Upper lobe of left lung (tissue), 6 donors: ENCODE measurements at places on chromosomes 5 and 9. TPM values are rescaled to one million over a fixed set of nuclear protein-coding genes. Genes with fewer than 3 reads are reported as not detected.

DNA sequence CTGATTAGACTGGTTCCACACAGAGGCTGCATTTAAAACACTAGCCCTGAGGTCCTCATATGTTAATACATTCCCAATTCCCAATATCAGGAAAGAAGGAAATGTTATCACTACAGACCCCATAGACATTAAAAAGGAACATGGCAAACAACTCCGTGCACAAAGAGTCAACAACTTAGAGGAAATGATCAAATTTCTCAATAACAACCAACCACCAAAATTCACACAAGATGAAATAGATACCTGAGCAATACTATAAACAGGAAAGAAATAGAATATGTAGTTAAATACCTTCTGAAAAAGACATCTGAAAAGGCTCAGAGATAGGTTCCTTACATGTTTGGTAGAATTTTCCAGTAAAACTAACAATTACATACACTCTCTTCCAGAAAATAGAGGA, 28.9 kb downstream of the SEMA4D start:
- no peak for DNase-seq

Gene ADGRV1
- total RNA-seq, result 22.3 TPM

DNA sequence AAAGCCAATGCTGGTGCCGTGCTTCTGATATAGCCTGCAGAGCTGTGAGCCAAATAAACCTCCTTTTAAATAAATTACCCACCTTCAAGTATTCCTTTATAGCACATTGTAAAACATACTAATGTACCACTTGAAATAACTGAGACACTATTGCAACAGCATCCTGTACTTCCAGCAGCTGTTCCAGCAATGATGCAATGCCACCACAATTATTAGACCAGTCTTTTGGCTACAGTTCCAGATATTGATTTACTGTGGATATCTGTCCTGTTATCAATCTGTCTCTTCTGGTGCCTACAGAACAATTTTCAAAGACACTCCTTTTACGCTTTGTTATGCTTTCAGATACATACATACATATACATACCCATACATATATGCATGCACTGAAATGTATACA, 567.9 kb downstream of the TAF11L14 start:
- DNase-seq, result no peak

Gene RLN1
- total RNA-seq, result not detected

Gene TEK
- total RNA-seq, result 24.6 TPM

- DNase-seq, result no peak
Measured at GRCh38 chr9:93039976-93040375, 18.5 kb upstream of the SUSD3 start.

GRCh38 chr9:78437296-78437695, 140.4 kb downstream of the PSAT1 start:
- no peak for DNase-seq

DNA sequence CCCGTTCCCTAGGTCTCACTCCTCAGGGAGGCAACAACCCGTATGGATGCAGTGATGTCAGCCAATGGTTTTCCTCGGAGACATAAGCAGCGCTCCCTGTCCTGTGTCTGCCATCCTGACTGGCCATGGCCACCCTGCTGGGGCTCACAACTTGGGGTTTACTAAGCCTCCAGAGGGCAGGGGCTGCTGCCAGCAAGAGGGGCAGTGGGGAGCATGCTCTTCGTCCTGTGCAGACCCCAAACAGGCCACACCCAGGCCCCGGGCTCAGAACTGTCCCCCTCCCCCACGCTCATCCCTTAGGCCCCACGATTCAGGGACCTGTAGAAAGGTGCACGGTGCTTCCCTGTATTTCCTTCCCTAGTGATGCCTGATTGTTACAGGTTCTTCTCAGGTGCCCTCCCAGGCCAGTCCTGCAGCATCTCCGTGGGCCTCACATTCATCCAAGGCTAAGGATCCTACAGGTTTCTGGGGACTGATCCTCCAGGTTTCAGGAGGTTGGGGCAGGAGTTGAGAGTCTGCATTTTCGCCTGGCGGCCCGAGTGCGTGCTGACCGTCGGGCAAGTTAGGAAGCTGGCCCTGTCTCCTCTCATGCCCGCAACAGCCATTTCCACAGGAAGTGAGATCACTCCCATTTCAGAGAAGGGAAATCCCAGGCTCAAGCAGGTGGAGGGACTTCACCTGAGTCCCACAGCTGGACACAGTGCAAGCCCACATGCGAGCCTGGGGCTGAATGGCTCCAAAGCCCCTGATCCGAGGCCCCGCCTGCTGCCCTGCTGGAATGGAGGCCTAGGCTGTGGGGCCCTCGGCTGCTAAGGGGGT, 217.6 kb downstream of the ROR2 start:
- DNase-seq, result no peak

- DNase-seq, result no peak
Measured at GRCh38 chr9:135506327-135507103, 6.0 kb downstream of the MRPS2 start.

Gene PCDHA10
- 2.1 TPM for total RNA-seq

DNA sequence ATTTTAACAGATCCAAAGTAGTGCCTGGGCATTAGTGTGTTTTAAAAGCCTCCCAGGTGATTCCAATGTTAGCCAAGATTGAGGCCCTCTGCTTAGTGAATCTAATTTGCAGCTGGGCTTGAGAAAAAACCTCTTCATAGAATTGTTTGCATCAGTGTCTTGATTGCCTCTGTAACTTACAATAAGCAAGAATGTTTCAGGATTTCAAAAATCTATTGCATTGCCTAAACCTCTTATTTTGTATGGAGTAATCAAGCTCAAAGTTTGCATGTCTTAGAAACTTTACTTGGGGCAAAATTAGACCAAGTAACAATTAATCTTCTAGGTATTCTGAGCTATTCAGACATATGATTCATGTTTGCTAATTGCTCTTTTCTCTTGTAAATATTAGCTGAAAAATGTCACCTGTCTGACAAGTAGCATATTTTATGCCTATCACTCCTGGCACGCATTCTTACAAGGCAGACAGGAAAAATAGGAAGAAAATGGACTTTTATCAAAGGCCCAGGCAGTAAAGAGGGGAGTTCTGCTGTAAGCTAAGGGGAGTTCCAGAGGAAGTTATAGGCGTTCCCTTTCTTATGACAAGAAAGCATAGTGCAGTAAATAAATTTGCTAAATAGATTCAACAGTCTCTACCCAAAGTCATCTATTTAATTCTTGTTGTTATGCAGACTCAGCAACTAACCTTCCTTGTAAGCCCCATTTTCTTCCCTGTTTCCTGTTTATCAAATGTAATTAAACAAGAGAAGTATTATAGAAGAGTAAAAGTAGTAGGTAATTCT, 21.0 kb downstream of the PDCD1LG2 start:
- no peak for DNase-seq

DNA sequence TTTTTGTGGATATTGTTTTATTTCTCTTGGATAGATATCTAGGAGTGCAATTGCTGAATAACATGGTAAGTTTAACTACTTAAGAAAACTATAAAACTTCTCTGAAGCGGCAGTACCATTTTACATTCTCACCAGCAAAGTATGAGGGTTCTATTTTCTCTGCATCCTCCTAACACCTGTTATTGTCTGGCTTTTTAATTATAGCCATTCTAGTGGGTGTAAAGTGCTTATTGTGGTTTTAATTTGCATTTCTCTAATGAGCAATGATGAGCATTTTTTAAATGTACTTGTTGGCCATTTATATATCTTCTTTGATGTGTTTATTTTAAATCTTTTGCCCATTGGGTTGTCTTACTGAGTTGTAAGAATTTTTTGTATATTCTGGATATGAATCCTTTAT, 28.7 kb downstream of the SMIM32 start:
- DNase-seq, result no peak

DNA sequence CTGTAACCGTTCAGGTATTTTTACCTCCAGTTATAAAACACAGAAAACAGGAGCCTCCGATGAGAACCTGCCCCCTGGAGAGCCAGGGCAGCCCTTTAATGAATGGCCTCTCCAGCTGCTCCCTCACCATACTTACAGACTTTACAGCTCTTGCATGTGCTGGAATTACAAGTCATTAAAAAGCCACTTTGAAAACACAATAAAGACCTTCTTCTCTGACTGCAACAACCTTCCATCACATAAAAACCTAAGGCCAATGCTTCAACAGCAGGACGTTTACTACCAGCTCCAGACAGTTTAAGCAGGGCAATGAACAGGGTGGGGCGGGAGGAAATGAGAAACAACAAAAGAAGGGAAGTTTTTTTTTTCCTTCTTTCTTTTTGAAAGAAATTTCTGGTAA, 213.8 kb downstream of the MLLT3 start:
- no peak for DNase-seq

GRCh38 chr5:98492258-98492657, 281.2 kb upstream of the RGMB start:
- no peak for DNase-seq

DNA sequence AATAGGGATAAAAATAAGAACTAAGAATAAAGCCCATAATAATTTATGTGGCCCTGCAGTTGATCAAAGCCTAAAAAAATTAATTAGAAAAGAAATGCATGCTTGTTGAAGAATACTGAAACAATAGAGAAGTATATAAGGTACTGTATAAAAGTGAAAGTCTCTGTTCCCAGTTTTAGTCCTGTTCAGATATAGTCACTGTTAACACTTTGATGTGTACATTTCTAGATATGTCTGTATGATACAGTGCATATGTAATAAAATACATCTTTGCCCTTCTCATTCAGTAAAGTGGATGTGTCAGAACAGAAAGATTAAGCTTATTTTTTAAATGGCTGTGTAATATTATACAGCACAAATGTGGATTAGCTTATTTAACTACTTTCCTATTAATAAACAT, 4.1 kb downstream of the C9orf85 start:
- DNase-seq, result no peak

GRCh38 chr5:125088522-125089105, 342.2 kb upstream of the ZNF608 start:
- peak; percentile 62 for DNase-seq

DNA sequence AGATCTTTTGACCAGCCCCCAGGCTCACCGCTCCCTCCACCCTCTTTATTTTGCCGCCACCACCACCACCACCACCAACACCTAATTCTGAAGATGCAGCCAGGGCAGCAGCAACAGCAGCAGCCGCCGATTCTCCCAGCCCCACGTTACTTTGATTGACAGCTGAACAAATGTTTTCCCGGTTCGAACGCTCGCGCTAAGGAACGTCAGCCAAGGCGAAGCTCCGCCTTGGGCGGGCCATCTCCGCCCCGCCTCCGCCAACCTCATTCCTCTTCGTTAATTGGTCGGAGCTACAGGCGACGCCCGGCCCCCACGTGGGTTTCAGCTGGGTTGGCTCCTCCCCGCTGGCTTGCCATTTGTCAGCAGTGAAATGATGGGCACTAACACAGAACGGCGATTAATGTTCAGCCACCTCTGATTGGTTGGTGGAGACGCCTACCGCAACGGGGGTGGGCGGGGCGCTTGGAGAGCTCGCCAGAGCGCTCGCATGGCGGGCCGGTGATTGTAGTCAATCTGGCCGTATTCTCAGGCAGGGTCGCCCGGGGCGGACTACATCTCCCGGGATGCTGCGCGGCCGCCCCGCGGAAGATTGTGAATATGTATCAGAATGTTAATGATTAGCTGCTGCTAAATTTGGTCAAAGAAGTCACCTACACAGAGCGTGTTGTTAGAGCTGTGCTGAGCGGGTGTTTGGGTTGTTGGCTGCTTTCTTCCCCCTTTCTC, at the start of gene TLE4:
TSS of gene TLE4 (plus strand) at position 657 of the 723 bp plus-strand sequence. CDS start 826 bp downstream, outside the sequence.
- DNase-seq, result peak; percentile 99

DNA sequence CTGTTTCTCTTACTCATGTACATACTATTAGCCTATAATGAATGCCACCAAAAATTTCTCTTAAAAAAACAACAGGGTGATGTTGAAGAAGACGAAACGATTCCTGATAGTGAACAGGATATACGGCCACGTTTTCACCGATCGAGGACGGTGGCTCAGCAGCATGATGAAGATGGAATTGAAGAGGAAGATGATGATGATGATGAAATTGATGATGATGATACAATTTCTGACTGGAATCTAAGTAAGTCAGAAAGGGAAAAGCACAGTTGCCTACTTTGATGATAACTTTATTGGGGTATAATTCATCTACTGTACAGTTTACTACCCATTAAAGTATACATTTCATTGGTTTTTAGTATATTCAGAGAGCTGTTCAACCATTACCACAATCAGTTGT, 66.5 kb downstream of the TNPO1 start:
- DNase-seq, result no peak

GRCh38 chr9:14135421-14135820, 178.5 kb downstream of the NFIB start:
- no peak for DNase-seq

Gene ADAMTS12
- 9.8 TPM for total RNA-seq

DNA sequence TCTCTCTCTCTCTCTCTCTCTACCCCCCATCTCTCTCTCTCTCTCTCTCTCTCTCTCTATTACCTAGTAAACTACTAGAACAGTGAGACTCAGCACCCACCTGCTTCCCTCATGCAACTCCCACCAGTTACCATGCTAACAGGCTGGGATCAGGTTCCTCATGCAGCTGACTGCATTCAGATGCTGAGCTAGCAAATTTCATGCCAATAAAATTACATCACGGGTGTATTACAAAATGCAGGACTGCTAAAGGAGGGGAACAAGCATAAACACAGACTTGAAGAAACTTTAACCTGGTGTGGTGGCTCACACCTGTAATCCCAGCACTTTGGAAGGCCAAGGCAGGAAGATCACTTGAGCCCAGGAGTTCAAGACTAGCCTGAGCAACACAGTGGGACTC, 76.0 kb downstream of the CEMIP2 start:
- DNase-seq, result no peak

GRCh38 chr5:140321796-140322195, 18.9 kb upstream of the PFDN1 start:
- DNase-seq, result peak; percentile 82

DNA sequence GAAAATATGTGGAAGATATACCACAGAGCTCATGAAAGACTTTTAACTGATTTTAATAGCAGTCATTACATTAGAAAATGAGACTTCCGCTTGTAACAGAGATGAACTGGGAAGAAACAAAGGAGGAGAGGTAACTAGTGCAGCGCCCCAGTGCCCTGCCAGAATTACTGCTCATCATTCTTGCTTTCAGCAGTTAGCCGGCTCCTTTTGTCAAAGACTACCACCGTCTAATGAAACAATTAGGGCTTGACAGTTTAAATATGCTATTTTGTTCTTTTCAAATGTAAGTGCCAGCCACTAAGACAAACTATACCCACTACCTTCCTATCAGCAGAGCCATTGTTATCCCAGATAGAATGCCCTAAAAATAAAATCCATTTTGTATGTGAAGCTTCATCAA, 328.4 kb downstream of the EFNA5 start:
- no peak for DNase-seq

DNA sequence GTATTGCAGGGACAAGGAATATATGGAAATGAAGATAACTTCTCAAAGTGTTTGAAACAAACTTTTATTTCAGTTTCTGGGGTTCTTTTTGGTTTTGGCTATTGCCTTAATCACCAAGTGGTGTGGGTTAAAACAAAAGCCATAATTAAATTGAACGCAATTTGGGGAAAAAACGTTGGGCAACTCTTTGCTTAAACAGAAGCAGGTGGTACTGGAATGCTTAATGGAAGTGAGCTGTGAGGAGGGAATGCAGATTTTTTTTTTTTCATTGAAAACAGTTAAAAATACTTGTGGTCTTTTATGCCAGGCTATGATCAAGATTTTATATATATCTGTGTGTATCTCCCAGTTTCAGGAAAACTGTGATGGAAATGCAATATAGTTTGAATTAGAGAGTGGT, 195.7 kb upstream of the TUT7 start:
- no peak for DNase-seq
